ENCODE measurements at places on chromosomes 4 and X.

GRCh38 chr4:143292858-143293257, 43.8 kb upstream of the GAB1 start:
- no peak for DNase-seq

GRCh38 chr4:65918212-65918611, 247.9 kb upstream of the EPHA5 start:
- no peak for DNase-seq

DNA sequence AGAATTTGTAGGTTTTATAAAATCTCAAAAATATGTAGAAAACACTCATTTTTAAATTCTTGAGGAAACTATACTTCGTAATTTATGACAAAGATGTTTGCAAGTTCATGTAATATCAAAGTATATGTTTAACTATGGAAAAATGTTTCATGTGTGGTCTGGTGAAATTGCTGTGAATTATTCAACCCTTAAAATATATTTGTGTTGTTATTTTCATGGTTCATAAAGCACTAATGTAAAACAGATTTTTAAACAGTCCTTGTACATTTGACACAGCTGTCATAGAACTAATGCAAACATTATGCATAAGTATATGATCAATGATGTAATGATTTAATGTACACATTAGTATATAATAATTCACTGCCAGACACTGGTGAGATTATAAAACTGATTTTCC, 83.1 kb upstream of the ARSJ start:
- no peak for DNase-seq

DNA sequence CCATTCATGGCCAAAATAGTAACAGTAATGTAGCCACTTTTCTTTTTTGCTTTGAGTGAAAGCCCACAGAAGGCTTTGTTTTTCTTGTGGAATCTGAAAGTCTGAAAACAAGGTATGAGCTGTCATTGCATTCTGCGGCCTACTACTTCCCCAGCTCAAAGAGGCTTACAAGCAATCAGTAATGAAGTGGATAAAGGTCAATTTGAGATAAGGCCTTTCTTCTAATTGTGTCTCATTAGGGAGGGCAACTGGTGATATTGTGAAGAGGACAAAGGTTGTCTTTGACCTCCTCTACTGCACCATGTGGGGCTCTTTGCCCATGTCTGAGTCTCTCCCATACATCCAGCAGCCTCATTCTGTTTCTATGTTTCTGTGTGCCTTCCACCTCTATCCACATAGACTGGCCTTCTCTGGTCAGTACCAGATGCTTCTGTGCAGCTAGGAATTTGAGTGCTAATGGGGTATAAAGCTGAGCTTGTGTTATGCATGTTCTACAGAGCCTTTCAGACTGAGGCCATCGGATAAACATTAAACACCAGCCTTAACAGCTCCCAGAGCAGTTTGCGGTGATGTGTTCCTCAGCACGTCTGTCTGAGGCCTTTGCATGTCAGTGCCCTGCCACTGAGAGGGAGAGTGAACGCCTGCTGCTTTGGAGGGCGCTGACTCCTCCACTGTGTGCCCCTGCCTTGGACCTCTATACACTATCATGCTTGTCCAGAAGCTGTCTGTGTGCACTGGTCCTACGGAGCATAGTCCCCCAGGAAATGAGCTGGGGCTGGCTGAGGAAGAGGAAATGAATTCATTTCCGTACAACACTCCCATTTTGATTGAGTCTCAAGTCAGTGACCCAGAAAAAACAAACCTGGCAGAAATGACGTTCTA, 80.2 kb downstream of the SH2D1A start:
- no peak for DNase-seq

DNA sequence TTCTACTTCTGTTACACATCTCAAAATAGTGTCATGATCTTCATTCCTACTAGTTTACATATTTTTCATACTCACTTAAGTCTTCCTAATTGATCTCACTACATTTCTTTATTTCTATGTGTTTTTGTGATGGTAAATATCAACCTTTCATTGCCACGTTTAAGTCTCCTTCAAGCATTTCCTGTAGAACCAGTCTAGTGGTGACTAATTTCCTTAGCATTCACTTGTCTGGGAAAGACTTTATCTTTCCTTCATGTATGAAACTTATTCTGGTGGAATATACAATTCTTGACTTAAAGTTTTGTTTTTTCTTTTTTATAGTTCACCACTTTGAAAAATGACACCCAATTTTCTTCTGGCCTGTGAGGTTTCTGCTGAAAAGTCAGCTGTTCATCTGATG, 181.4 kb upstream of the NEIL3 start:
- DNase-seq: no peak

GRCh38 chr4:2811830-2812611, 19.1 kb downstream of the SH3BP2 start:
- no peak for DNase-seq

DNA sequence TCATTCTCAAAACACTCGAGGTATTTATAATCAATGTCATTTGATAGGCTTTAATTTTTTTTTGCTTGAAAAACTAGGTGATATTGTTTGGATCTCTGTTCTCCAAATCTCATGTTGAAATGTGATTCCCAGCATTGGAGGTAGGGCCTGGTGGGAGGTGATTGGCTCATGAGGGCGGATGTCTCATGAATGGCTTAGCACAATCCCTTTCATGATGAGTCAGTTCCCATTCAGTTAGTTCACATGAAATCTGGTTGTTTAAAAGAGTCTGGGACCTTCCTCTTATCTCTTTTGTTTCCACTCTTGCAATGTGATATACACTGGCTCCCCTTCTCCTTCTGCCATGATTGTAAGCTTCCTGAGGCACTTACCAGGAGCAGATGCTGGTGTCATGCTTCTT, 638.7 kb downstream of the DMD start:
- no peak for DNase-seq

DNA sequence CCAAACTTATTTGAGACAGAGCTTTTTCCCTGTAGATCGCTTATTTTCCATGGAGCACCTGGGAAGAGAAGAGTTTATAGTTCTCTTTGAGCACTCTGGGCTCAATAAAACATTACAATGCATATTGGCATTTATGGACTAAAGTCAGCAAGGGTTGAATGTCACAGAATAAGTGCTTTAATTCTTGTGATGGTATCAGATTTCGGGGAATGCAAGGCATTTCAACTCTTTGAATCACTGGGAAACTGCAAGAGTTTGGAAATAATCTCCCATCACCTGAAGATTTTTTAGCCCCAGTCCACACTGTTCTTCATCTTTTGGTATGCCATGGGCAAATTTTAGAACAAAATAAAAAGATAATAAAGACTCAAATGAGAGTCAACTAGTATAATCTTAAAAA, 111.5 kb upstream of the WDFY3 start:
- DNase-seq: no peak

DNA sequence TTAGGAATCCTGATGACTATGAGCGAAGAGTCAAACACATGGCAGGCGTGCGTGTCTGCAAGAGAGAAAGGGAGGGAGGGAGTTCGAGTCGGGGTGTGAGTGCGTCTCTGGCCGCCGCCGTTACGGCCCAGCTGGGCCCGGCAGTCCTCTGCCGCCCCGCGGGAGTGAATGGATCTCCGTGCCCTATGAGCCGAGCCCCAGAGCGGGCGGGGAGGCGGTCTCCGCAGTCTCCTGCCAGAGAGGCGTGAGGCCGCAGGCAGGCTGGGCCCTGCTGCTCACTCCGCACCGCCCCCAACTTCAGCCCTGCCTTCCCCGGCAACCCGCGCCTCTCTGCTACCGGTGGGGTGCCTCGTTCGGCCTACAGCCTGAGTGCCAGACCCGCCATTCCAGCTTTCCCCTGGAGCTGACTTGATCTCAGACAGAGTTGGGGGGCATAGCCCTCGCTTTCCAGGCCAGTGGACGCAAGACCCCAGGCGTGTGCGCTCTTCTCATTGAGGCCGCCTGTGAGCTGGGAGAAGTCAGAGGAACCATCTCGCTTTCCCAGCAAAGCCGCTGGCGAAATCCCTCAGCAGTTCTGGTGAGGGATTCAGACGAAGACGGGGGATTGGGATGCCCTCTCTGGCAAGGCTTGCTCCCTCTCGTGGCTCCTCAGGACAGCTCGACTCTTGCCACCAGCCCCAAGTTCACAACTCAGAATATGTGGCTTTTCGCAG, 1.4 kb downstream of the SLC16A2 start:
- DNase-seq: no peak

- DNase-seq: no peak
Measured at GRCh38 chr4:153705743-153706468, 21.8 kb downstream of the TLR2 start.

DNA sequence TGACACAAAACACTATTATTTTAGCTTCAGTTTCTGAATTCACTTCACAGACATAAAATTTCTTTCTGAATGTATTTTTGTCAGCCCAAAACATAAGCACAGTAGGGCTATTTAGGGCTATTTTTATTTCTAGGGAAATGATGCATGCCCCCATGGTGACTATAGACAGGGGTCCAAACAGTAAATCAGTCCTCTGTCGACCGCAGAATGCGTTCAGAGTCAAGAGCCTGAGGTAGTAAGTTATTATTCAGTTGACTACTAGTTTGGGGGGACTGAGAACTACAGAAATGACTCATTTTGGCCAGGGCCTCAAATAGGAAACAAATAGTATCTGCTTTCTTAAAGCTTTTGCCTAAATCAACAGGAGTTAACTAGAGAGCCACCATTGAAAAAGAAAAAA, 414.4 kb downstream of the AFF2 start:
- no peak for DNase-seq

GRCh38 chr4:127498366-127498765, 134.4 kb upstream of the INTU start:
- DNase-seq: no peak

- no peak for DNase-seq
Measured at GRCh38 chr4:65973186-65973585, 302.9 kb upstream of the EPHA5 start.

Data from stimulated activated CD8-positive, alpha-beta memory T cell treated with anti-CD3 and anti-CD28 coated beads, Interleukin-4, amount 100 ng/mL, for 1 hour (primary cell).